ENCODE measurements at places on chromosomes 11 and 22. TPM values are rescaled to one million over a fixed set of nuclear protein-coding genes. Genes with fewer than 3 reads are reported as not detected.

SLC22A9 gene
- not detected for polyA plus RNA-seq

HTR3B gene
- 0.12 TPM for polyA plus RNA-seq

MYBPC3 gene
- 0.13 TPM for polyA plus RNA-seq

GRCh38 chr22:25002241-25002985 lies 49.9 kb downstream of the KIAA1671 start:
- DNase-seq, result no peak

DNA sequence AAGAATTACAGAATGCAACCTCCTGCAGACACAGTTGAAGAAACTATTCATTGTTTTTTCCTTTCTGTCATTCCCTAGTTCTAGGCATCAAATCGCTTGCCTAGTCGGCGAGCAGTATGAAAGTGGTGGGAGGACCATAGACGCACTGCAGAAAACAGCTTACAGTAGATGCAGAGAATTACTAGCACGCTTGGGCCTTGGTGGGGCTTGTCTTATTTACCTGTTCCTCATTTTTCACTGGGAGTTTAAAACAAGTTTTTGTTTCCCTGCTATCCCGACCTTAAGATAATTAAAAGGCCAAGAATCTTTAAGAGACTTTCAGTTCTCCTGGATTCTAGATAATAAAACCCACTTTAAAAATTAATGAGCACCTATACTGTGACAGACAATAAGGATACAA lies 713 bp upstream of the ARL14EP start:
- DNase-seq, result no peak

GRCh38 chr11:68149417-68149816 lies 28.2 kb upstream of the CHKA start:
- DNase-seq, result no peak

DNA sequence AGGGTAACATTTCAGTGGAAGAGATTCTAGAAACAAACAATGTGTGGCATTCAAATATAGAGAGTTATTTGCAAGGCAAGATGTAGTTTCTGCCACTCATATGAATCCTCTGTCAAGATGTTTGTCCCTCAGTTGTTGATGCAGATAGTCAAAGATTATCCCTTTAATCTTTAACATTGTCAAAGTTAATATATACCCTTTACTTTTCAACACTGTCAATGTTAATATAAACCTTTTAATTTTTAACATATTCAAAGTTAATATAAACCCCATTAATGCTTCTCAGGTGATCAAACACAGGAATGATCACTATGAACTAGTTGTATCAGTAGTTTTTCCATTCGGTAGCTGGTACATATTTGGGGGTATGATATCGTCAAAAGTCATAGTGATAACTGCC lies 51.9 kb upstream of the PICALM start:
- no peak for DNase-seq

- DNase-seq, result no peak
These were observed 819.0 kb upstream of the CCDC90B start for GRCh38 chr11:84105148-84105547.

GRCh38 chr11:35346472-35347156 lies 72.7 kb downstream of the SLC1A2 start:
- no peak for DNase-seq

Data from left kidney (tissue), 8 donors.